ENCODE measurements at places on chromosomes 11 and 22. TPM values are rescaled to one million over a fixed set of nuclear protein-coding genes. Genes with fewer than 3 reads are reported as not detected.

The CECR2 gene
- 0.37 TPM for total RNA-seq

The POU2AF3 gene
- 0.12 TPM for total RNA-seq

The ADORA2A gene
- total RNA-seq: 1.00 TPM

The APOA5 gene
- total RNA-seq: not detected

The SLC22A6 gene
- total RNA-seq: not detected

The LPXN gene
- total RNA-seq: 11.2 TPM

The IGLL1 gene
- total RNA-seq: not detected

Measured in uterine smooth muscle cell (primary cell).